ENCODE measurements at places on chromosomes 7 and 10.

GRCh38 chr7:78134256-78134655, 335.7 kb downstream of the PHTF2 start:
- DNase-seq = peak; percentile 48

GRCh38 chr7:147413557-147413870, 1177.1 kb upstream of the C7orf33 start:
- no peak for DNase-seq

- no peak for DNase-seq
Measured at GRCh38 chr7:30178748-30179436, 44.1 kb downstream of the MTURN start.

GRCh38 chr10:94403380-94404213, 1.3 kb downstream of the TBC1D12 start:
- DNase-seq = peak; percentile 44

GRCh38 chr7:26156451-26157420, 4.7 kb downstream of the NFE2L3 start:
- peak; percentile 50 for DNase-seq

GRCh38 chr10:102775201-102775934, 31.6 kb downstream of the WBP1L start:
- no peak for DNase-seq

DNA sequence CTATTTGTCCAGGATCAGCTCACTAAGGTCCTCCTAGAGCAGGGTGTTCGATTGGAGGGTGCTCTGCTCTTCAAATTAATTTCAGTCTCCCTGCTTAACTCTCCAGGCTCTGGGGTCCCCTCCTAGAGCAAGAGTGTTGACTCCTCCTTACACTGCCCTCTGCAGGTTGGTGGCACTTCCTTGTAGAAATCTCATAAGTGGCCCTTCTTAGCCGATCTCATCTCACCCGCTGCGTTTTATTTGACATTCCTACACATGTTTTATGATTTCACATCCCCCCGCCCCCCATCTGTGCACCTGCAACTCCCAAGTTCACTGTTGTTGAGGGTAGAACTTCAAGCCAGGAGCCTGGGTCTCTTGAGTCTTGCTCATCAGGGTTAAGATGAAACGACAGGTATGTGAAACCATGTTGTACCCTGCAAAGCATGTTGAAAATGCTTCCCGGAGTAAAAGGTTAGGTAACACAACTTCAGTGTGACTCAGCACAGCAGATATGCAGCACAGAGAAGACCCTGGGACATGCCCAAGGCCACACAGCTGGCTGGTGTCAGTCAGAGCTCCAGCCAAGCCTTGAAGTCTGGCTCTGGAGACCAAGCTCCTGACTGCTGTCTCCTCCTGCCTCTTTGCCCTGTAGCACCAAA, 171.2 kb downstream of the PRKAG2 start:
- peak; percentile 33 for DNase-seq

- DNase-seq = no peak
Measured at GRCh38 chr7:99648843-99649242, 31.0 kb downstream of the CYP3A5 start.

GRCh38 chr10:44780426-44780825, 130.7 kb upstream of the TMEM72 start:
- DNase-seq = no peak

DNA sequence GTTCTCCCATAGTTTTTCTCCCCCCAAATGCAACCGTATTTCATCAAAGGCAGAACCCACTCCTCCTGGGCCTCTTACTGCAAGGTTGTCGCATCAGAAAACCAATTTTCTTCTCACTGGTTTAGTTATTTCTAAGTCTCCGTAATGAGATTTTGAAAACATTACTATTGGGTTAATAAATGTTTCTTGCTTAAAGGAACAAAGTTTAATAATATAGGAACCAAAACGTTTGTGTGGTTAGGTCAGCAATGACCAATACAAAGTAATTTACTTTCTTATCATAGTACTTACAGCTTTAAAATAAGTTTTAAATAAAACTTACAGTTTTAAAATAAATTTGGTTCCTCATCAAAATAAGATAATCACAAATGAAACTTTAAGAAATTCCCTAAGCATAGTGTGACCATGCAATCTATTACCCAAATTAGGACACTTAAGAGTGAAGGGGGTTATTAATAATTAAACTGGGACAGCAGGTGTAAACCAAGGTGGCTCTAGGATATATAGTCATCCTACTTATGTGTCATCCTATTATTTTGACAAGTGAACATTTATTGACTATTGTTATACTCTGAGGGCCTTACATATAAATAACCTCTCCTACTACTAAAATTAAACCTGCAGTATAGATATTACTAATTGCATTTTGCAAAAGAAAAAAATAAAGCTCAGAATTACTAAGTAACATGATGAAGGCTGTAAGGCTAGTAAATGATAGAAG, 415.4 kb upstream of the LRRN3 start:
- no peak for DNase-seq

- no peak for DNase-seq
Measured at GRCh38 chr10:48924988-48925387, 14.7 kb downstream of the LRRC18 start.

- DNase-seq = peak; percentile 66
Measured at GRCh38 chr7:100465702-100466311, 1.7 kb upstream of the SPACDR start.

- DNase-seq = no peak
Measured at GRCh38 chr10:123355748-123356481, 201.7 kb downstream of the BUB3 start.

DNA sequence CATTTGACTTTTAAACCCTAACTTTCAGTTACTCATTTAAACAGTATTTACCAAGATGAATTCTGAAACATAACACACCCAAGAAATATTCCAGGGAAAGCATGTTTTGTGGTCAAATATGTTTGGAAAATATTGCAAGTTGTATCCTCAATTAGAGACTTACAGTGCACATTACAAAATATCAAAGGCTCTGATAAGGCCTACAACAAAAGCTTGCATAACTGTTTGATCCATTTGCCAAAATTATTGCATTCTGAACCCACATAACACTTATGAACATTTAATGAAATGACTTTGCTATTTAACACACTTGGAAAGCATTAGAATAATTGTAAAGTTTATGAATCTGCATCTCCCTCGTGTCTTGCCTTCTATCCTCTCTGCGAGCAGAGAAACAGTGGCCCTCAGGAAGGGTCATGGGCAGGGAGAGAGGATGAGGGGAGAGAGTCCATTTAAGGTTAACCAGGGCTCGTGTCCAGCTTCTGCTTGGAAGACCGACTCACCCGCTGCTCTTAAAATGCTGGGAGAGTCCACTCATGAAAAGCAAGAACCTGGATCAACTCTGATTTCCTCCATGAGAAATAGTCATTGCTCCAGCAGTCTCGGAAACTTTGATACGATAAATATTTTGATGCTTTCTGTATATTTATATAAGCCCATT, 408.2 kb upstream of the ZMIZ1 start:
- no peak for DNase-seq

GRCh38 chr7:34776748-34777358, 118.8 kb downstream of the NPSR1 start:
- no peak for DNase-seq

DNA sequence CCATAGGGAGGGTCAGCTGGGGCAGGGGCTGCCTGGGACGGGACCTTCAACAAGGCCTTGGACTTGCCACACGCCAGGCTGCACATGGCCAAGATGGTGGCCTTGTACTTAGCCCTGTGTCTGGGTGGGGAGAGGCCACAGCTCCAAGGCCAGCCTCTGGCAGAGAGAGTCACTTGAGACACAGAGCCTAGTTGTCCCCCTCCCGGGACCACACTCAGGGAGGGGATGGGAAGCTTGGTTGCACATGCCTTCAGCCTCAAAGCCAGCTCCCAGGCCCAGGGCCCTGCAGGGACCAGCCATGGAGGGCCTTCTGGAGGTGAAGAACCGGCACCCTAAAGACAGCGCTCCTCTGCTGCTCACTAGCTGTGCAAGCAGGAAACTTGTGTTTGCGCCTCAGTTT, 16.7 kb downstream of the MMRN2 start:
- no peak for DNase-seq

GRCh38 chr7:139620676-139621344, 97.3 kb downstream of the CLEC2L start:
- DNase-seq = no peak

- DNase-seq = peak; percentile 67
Measured at GRCh38 chr10:60964257-60965235, 20.6 kb upstream of the RHOBTB1 start.

DNA sequence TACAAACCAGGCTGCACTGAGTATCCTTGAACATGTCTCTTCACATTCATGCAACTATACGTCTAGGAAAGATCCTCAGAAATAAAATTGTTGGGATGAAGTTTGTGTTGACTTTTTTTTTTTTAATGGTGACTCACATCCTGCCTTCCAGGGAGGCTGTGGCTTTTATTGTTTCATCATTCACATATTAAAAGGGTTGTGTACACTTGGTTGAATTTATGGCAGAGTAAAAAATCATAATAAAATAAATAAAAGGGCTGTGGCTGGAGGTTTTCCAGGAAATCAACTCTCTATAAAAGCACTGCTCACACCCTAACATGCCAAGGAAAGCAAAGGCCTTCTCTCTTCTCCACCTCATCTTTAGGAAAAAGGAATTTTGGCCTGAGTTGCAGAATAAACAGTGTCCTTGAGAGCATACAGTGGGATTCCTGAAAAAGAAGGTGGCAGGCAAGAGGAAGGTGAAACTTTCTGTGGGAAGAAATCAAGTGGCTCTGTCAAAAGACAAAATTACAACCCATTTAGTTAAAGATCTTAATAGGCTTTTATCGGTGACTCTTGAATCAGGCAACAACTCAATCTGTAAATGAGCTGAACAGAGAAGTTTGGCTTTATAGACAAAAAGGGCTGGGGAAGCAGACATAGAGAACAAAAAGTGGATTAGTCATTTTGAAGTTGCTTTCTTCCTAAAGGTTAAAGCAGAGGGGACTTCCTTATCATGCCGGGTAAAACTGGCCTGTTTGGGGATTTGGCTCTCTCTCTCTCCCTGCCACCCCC, 41.6 kb upstream of the FHIP2A start:
- DNase-seq = peak; percentile 67

DNA sequence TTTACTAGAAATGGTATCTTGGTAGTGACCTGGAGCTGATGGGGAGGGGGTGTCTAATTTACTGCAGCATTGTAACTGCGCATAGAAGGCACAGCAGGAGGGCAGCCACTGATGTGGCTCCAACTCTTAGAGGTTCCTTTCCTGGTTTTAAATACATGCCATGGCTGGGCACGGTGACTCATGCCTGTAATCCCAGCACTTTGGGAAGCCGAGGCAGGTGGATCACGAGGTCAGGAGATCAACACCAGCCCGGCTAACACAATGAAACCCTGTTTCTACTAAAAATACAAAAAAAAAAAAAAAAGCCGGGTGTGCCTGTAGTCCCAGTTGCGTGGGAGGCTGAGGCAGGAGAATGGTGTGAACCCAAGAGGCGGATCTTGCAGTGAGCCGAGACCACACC, 19.2 kb upstream of the SEC61G start:
- no peak for DNase-seq

GRCh38 chr10:76644476-76644875, 993.1 kb downstream of the KCNMA1 start:
- DNase-seq = no peak

- no peak for DNase-seq
Measured at GRCh38 chr10:62379394-62379793, 5.2 kb downstream of the ZNF365 start.

GRCh38 chr7:7956531-7957128, 12.0 kb upstream of the GLCCI1 start:
- DNase-seq = no peak

DNA sequence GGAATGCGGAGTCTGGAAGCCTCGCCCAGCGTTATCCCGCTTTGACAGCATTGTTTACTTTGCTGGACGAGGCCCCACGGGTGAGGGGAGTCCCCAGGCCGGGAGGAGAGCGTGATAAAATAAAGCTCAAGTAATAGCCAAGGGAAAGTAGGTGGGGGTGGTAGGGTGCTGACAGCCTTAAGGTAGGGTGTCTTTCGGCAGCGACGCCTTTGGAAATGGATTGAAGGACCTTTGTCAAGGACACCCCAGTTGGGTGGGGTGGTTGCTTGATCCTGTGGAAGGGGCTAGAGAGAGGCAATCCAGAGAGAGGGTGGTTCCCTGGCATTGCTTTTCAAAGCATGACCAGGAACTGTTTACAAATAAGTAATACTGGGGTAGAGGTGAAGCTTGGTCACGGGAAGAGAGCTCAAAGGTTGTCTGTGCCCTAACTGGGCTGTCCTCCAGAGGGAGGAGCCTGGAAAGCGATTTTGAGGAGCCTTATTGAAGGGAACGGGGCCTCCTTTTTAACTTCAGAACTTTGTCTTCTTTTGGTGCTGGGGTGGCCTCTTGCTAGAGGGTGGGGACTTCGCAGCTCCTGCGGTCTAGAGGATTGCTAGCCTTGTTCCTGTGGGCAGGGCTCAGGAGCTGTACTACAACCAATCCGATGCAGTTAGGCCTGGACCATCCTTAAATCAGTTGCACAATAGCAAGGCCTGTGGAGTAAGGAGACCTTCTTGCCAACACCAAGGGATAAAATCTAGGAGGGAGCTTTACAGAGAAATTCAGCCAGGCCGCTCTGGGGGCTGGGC, 1.3 kb downstream of the EIF4EBP2 start:
- peak; percentile 99 for DNase-seq

DNA sequence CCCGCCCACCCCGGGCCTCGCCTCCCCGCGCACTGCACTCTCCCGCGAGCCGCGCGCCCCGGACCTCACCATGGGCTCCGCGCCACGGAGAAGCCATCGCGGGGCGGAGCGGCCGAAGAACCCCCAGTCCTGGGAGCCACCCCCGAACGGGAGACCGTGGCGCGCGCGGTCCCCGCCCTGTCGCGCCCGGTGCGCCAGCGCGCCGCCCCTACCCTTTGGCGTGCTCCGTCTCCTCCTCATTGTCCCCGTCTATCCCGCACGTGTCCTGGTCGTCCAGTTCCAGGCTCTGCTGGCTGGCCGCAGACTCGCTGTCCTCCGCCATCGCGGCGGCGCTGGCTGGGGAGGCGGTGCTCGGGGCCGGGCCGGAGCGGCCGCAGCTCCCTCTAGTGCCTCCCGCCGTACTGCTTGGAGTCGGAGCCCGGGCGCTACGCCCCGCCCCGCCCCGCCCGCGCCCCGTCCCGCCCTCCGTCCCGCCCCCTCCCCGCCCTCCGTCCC, at the start of gene NMT2:
Gene NMT2 (minus strand): TSS at position 403 of the 495 bp plus-strand sequence. CDS start 81 bp downstream, at position 322.
- no peak for DNase-seq

DNA sequence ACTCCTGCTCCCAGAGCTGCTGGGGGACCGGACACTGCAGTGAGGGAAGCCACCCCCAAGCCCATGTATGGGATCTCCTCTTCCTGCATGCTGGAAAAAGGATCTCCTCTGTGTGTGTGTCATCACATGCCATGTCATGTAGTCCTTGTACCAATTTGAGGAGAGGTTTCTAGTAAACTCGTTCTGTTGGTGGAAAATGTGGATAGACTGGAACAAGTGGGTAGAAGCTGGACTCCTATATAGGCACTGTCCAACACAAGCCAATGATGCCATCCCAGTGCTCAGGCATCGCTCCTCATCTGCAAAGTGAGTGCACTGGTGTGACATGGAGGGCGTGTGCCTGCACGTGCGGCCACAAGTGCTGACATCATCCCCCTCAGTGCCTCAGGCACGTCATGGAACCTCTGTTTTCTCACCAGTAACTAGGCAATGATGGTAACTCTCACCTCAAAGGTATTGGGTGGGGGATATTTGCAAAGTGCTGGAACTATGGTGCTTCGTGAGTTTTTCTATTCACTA, 19.3 kb downstream of the MYO1G start:
- no peak for DNase-seq

GRCh38 chr7:7789551-7789988, 71.2 kb upstream of the RPA3 start:
- no peak for DNase-seq

Measured in fibroblast of the conjunctiva (primary cell).